ENCODE measurements at places on chromosomes 12 and 14.

GRCh38 chr12:110228756-110229155 lies 52.3 kb upstream of the ATP2A2 start:
- no peak for DNase-seq

DNA sequence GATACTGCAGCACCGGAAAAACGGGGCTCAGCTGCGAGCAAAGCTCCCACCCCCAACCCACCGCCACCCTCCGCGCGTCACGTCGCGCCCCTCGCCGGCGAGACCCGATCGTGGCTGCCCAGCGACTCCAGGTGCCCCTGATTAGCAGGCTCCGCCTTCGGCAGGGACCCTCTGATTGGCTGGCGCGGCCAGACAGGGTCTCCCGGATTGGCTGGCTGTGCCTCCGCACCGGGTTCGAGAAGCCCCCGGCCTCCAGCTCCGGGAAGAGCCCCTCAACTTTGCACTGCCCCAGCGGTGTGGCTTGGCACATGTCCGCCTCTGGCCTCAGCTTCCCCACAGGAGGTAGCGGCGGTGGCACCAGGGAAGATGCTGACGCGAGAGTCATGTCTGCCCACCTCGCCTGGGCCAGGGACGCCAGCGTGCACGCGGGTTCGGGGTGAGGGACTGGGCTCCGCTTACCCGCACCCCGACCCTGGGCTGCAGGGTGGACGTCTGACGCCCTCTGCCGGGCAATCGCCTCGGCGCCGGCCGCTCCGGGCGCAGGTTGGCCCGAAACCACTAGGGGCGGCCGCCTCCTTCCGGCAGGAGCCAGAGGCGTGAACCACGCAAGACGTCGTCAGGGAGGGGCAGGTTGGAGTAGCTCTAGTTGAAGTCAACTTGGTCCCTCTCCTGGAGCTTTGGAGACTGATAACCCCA lies 498 bp upstream of the RHOF start:
- peak; percentile 92 for DNase-seq

DNA sequence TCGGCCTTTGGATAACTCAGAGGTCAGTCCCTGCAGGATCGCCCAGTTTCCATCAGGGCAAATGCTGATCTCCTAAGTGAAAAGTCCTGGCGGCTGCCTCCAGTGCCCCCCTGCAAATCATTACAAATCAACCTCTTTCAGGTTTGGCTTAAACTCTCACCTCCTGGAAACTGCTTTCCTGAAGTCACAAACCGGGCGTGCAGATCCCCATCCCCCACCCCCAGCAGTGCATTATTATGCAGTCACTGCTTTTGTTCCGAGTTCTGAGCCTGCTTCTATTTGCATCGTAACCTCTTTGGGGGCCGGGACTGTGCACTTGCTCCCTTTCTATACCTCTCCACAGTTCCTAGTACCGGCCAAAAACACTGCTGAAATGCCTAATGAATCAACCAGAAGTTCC lies at the start of gene USP44:
USP44 (minus strand) TSS at position 172 of the 400 bp plus-strand sequence. CDS start 17,220 bp downstream, outside the sequence.
- no peak for DNase-seq

- DNase-seq: peak; percentile 61
Measured at GRCh38 chr14:24246765-24247212, 4.4 kb upstream of the TINF2 start.

DNA sequence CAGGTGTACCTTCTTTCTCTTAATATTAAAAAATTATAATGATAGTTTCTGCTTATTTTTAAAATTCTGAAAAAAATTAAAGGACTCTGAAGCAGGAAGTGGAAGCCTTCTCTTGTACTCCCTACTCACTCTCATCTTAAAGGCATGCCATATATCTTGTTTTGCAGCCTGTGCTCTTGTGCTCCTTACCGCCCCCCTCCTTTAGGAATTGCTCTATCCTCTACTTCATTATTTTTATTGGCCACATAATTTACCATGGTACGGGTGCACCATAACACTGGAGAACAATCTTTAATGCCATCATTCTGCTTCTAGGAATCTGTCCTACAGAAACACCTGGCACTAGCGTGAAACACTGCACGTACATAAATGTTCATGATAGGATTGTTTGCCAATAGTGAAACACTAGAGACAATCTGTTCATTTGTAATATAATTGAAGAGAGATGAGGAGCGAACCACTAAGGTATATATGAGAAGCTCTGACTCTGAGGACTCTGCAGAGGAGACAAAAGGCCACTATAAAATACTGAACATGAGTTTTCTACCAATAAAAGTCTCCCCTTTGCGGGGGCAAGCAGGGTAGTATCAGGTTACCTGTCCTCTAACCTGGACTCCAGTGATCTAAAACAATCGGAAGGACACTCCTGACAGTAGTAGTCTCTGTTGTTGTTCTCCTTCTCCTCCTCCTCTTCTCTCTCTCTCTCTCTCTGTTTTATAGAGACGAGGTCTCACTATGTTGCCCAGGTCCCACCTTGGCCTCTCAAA lies 6.3 kb upstream of the NYNRIN start:
- no peak for DNase-seq
